Activated effector memory CD4-positive, alpha-beta T cell treated with anti-CD3 and anti-CD28 coated beads, Interleukin-2, amount 50 U/mL, for 16 hours (primary cell): ENCODE measurements at places on chromosomes 6 and 20.

DNA sequence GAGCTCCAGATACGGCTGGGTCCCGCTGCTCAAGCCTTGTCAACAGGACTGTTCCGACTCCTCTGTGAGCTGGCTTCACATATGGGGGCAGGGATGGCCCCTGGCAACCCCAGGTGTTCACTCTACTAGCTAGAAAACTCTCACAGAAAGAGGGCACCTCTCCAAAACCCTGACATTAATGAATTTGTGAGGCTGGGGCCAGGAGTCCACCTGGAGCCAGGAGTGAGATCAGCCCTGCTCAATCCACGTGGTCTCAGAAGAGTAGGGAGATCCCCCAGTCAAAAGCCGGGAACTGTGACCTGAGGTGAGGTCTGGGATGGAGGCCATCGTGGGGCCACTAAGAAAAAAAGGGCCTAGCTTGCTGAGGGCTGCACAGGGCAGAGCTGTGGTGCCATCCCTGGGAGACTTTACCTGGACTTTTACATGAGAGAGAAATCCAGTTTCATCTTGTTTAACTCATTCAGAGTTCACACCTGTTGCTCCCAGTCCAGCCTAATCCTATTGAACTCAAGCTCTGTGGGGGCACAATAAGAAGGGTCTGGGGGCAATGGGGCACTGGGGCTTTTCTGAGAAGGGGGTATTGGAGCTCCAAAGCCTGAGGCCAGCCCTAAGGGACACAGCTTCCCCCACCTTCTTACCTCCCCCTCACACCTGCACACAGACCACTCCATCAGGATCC is 144.3 kb upstream of the MLN start:
- peak; percentile 19 for DNase-seq

- DNase-seq: no peak
Measured at GRCh38 chr20:58330687-58331086, 21.2 kb downstream of the RAB22A start.

- no peak for DNase-seq
Measured at GRCh38 chr6:169371344-169372127, 117.9 kb upstream of the THBS2 start.

- no peak for DNase-seq
Measured at GRCh38 chr6:21752054-21752811, 158.7 kb downstream of the SOX4 start.

DNA sequence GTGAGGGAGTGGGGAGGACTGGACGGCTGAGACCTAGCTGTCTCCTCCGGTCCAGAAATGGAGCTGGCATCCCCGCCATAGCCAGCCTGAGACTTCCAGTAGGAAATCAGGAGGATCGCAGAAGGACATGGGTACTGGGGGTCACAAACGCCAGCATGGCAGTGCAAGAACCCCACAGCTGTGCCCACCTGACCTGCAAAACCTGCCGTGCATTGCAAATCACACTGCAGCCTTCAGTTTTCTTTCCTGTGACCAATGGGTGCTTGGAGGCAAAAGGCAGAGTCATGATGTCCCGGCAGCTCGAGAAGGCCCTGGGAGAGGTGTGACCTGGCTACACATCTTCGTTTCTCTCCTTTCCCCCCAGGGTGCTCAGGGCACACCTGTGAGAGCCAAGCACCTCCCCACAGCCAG is 23.3 kb upstream of the PHACTR3 start:
- DNase-seq: no peak

GRCh38 chr6:55016261-55016660 is 158.1 kb upstream of the HCRTR2 start:
- DNase-seq: no peak

GRCh38 chr20:37273988-37274387 is 12.4 kb upstream of the GHRH start:
- no peak for DNase-seq

GRCh38 chr6:131825946-131826345 is 18.1 kb downstream of the ENPP1 start:
- DNase-seq: no peak

DNA sequence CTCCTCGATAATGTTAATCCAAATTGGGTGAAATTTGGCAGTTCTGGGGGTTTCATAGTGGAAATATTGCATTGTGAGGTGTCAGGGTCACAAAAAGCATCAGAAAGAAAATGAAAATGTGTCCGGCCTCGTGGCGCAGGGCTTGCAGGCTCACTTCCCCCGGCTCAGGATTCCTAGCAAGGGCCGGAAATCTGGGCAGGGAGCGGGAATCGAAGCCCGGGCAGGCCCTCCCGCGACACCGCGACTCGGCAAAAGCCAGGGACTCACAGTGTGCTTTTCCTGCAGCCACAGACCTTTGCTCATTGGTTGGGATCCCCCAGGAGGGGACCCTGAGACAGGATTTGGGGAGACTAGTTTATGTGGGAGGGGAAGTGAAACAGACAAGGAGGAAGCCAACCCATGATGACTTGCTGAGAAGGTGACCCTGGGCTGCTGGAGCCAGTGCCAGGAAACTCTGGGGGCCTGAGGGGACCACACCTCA is 847 bp upstream of the CD93 start:
- no peak for DNase-seq

DNA sequence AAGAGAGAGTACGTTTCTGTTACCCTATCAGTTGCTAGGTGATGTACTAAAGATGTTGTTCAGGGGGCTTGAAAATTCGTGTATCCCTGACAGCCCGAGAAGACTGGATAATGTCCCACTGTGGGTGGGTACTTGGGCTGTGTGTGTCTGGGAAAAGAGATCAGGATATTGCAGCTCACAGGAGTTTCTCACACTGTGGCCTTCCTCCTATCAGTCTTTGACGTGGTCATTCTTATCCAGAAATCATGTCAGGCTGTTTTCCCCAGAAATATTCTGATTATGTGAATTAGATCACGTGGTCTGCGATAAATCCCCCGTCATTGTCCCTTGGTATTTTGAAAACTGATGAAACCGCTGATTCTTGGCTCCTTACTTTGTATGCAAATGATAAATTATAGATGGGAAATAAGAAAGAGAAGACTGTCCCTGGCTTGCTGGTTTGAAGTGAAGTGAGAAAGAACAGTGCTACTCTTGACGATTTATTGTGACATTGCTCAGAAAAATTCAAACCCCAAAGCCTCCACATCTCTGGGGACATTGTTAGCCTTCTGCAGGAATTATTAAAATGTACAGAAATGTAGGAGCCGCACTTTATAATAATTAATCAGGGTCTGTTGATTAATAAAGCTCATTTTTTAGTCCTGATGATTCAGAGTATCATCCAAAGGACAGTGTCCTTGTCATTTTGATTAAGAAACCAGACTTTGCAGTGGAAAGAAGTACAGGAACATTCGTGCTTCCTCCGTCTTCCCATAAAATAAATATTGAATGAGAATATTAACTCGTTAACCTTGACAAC is 167.5 kb upstream of the TSHZ2 start:
- no peak for DNase-seq
